ENCODE measurements at places on chromosomes 7 and 10.
A peak's percentile ranks its signal among the peaks of the same experiment; 100 is the strongest.

GRCh38 chr7:26843705-26844104, 20.7 kb downstream of the SKAP2 start:
- DNase-seq, result no peak

DNA sequence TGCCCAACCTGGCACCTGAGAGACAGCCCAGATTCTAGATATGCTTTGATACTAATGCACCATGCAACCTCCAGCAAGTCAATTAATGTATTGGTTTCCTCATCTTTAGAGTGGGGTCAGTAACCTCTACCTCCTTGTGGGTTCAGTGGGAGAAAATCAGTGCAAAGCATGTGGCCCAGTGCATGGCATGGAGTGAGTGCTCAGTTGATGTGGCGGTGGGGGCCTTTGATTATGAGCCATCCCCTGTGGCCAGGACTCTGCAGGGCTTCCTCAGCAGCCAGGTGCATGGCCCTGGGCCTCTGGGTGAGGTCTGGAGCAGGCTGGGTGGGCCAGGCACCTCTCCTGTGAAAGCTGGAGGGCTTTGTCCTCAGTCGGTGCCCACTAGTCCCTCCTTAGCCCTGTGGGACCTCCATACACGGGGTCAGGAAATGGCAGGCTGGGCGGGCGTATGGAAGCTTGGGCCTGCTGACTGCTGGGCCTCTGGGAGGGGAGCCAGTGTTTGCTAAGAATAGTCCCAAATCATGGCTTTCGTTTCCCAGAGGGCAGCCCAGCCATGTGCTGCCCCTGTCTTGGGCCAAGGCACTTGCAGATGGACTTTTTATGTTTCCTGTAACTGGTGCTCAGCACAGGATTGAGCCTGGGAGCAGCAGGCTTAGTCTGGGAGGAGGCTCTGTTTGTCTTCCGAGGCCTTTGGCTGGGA, 3.4 kb downstream of the PALD1 start:
- no peak for DNase-seq

DNA sequence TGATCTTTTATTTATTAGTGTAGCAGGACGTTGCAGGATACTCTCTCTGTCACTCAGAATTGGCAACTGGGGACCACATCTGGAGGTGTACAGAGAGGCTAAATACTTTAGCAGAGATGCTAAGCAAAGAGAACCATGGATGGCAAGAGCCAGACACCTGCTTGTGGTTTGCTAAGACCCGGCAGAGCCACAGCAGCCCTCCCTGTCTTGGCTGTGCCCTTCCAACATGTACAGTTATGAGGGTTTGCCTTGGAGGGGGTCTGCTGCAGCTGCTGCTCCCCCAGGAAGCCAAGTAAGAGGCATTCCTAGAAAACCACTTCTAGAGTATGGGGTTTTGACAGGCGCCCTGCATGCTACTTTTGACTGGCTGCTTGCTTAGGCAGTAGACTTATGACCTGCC, 5.1 kb downstream of the NPVF start:
- DNase-seq, result no peak

DNA sequence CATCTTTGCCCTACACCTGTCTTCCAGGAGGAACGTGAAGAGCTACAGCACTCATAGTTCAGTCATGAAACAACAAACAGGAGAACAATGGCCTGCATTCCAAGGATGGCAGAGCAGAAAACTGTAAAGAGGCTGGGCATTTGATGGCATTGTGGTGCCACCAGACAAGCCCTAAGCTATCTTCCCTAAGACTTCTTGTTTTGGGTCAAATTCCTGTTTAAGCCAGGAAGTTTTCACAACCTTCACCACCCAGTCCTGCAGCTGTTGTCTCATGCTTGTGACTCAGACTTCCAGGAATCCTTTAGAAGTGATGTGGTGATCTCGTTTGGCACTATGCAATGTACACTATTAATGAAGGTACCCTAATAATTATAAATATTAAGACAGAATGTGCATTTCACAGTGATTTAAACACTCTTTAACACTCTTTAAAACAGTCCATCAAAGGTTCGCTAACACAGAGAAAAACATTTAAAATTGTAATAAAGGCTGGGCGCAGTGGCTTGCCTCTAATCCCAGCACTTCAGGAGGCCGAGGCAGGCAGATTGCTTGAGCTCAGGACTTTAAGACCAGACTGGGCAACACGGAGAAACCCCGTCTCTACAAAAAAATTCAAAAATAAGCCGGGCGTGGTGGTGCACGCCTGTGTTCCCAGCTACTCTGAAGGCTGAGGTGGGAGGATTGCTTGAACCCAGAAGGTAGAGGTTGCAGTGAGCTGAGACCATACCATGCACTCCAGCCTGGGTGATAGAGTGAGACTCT, 2.7 kb upstream of the HERPUD2 start:
- DNase-seq, result peak; percentile 32

DNA sequence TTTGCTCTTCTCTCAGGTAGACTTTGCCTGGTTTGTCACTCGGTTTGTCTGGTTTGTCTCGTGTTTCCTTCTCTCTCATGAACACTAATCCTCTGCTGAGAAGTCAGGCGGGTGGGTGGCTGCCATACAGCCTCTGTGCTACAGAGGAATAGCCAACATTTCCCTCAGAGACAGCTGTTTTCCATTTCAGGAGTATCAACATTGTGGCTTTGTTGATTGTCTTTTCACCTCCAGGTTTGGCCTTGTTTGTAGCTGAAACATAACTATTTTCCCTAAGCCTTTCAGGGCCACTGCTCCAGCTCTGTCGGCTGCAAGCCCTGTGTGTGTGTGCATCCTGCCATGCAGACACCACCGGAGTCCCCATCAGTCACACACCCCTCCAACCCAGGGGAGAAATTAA, 122.8 kb downstream of the BAMBI start:
- DNase-seq, result no peak

- DNase-seq, result no peak
Observed at GRCh38 chr10:128267581-128267980, 141.4 kb upstream of the MKI67 start.

DNA sequence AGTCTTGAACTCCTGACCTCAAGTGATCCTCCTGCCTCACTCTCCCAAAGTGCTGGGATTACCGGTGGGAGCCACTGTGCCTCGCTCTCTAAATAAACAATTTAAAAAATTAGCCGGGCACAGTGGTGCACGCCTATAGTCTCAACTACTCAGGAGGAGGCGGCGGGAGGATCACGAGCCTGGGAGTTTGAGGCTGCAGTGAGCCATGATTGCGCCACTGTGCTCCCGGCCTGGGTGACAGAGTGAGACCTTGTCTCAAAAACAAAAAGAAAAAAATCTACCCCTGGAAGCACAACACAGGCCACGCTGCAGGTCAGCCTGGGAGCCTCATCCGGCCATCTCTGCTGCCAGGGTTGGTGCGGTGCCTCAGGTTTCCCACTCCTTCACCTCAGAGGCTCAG, 3.8 kb upstream of the EIF3B start:
- no peak for DNase-seq

GRCh38 chr10:98450618-98451017, 3.9 kb upstream of the HPS1 start:
- no peak for DNase-seq

GRCh38 chr7:20798081-20798693, 11.5 kb upstream of the SP8 start:
- no peak for DNase-seq

GRCh38 chr10:75870039-75870645, 438.7 kb downstream of the LRMDA start:
- no peak for DNase-seq

DNA sequence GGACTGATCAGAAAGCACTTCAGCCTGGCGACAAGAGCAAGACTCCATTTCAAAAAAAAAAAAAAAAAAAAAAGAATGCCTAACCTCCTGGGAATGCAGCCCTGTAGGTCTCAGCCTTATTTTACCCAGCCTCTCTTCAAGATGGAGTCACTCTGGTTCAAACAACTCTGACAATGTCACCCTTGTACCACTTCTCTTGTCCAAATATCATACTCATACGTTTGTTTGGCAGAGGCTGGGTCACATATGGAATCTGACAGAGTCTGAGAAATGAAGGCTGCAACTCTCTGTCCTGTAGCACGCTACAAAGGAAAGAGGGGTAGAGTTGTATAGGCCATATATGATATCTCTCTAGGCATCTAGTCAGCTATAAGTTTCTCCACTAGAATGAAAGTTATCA, 58.6 kb upstream of the GSAP start:
- no peak for DNase-seq

- DNase-seq, result no peak
Observed at GRCh38 chr7:91910171-91910570, 29.7 kb upstream of the MTERF1 start.

DNA sequence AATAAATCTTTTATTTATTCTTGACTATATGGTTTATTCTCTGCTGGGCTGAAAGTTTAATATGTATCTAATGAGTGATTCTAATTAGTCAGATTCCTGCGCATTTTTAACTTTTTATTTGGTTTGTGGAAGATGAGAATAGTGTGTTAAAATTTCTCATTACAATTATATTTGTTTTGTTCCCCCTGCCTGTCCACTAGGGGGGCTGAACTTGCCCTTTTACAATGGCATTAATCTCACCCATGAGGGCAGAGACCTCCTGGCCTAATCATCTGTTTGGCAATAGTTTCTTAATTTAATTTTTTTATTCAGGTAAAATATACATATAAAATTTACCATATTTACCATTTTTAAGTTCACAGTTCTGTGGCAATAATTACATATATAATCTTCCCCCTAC, 278.5 kb upstream of the NPY start:
- no peak for DNase-seq

DNA sequence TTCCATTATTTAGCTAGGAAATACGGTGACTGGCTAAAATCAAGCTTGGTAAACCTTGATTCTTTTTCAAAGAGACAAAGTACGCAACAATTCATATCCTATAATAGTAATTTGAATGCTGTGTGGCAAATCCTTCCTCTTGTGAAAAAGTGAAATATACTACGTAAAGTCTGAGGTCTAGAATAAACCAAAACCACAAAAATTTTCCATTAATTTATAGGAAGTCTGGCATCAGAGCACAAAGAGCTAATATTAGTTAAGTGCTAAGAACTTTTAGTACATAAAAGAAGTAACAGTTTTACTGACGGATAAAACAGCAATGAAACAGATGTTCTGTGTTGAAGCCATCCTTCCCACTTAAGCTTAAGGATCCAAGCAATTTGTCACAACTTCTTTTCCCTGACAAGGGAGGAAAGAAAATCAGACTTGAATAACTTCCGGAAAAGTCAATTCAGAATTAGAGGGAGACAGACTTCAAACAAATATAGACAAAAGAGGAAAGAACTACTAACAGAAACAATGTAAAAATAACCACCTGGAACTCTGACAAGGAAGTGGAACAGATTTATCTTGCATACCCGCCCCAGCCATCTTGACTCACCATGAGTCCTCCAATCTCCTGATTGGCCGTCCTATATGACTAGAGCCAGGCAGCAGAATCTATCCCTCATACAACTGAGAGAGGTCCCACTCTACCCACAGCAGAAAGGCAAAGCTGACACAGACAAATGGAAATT, 34.6 kb downstream of the RHEB start:
- no peak for DNase-seq

- no peak for DNase-seq
Observed at GRCh38 chr7:119281181-119281846, 991.7 kb upstream of the KCND2 start.

DNA sequence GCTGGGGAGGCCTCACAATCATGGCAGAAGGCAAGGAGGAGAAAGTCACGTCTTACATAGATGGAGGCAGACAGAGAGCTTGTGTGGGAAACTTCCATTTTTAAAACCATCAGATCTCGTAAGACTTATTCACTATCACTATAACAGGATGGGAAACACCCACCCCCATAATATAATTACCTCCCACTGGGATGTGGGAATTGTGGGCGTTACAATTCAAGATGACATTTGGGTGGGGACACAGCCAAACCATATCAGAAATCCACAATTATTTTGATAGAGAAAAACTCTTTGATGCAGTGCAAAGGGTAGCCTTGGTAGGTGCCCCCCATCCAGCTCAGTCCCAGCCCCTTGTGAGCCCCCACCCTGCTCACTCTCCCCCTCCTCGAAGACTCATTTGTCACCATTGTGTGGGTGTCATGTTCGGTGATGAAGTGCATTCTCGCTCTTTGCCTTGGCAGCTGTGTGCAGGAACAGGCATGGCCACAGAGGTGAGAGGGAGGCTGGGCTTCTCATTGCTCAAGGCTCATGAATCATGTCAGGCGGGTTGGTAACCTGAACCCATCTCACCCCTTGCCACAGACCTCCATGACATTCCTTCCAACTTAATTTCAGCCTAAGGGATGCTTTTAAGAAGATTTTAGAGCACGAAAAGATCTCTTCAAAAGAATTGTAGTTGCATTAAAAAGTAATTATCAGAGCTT, 75.9 kb downstream of the BUB3 start:
- DNase-seq, result peak; percentile 10

GRCh38 chr10:119520283-119520682, 22.2 kb downstream of the RGS10 start:
- DNase-seq, result no peak

DNA sequence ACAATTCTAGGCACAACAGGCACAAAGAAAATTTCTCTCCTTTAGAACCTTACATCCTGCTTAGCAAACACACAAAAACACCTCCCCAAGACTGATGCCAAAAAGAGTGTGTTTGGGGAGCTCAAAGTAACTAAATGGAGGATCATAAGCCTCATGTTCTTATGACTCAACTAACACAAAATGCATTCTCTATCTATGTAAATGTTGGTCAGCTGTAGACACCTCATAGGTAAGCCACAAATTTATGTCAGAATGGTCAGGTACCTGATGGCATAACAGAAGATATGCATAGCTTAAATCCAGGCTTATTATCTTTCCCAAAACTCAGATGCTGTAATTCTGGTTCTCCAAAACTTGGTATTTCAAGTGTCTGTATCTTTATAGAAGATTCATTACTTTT, 315.1 kb downstream of the C7orf25 start:
- no peak for DNase-seq

GRCh38 chr10:118583611-118584010, 11.8 kb downstream of the PRLHR start:
- DNase-seq, result no peak

DNA sequence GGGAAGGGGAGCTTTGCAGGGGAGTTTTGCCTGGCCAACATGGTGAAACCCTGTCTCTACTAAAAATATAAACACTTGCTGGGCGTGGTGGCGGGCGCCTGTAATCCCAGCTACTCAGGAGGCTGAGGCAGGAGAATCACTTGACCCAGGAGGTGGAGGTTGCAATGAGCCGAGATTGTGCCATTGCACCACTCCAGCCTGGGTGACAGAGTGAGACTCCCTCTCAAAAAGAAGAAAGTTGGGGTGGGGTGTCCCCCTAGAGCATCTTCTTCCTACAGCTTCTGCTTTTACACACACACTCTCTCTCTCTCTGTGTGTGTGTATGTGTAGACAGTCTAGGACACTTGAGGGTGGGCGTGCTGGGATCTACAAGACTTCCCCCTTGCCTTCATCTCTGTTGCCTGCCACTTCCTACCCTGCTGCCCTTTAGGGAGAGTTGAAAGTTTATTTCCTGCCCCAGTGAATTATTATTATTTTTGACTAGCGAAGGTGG, 21.7 kb downstream of the PLAU start:
- DNase-seq, result no peak
